NCI-H2029 (cell line): ENCODE measurements at places on chromosomes 7 and 10.

DNA sequence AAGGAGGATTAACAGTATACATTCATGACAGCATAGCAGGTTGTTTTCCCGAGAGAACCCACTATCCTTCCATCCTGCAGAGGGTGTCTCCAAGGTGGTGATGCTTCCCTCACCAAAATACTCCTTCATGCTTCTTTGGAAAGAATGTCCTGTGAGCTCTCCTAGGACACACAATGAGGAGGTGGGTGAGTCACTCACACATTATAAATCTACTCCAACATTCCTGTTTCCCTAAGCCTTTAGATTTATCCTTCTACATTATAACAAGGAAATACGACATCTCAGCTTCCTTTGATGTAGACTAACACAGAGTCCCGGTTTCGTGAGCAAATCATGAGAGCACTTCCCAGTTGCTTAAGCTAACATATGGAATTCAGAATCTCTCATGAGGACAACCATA lies 689.7 kb upstream of the CELF2 start:
- no peak for DNase-seq

DNA sequence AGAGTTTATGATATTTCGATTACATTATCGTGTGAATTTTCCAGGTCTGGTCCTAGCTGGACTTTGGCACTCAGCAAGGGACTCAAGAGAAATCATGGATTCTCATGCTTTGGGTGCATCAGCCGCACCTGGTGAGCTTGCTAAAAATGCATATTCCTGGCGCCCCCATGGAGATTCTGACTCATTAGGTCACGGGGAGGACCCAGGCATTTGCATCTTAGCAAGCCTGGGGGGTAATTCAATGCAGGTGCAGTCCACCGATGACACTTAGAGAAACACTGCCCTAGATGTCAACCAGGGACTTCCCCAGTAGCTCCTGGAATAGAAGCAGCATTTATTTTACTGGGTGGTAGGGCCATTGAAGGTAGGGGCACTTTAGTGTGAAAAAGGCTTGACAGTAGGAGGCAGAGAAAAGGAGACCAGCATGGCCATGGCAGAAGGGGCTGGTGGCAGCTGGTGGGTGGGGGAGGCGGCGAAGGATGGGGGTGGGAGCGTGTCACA lies 29.9 kb upstream of the PDCD4 start:
- DNase-seq = no peak

- no peak for DNase-seq
Measured at GRCh38 chr10:96450529-96451207, 63.1 kb downstream of the TLL2 start.

- no peak for DNase-seq
Measured at GRCh38 chr10:100485366-100485765, 22.6 kb downstream of the WNT8B start.

GRCh38 chr10:122659126-122659525 lies 40.5 kb downstream of the C10orf120 start:
- DNase-seq = no peak

DNA sequence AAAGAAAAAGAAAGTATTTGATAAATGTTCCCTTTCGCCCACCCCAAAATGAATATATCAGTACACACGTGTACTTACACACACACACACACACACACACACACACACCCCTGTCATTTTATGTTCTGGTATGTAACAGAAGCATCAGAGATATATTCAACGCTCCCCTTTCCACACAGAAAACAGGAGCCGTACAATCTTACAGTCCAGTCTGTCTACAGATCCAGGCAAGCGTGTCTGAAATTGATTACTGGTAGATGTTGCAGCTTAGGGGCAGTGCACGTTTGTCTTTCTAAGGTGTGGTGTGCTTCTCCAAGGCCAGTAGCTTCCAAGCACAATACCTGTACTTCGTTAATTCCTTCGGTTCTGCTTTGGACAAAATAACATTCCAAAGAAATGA lies 143.7 kb upstream of the RNF32 start:
- no peak for DNase-seq

DNA sequence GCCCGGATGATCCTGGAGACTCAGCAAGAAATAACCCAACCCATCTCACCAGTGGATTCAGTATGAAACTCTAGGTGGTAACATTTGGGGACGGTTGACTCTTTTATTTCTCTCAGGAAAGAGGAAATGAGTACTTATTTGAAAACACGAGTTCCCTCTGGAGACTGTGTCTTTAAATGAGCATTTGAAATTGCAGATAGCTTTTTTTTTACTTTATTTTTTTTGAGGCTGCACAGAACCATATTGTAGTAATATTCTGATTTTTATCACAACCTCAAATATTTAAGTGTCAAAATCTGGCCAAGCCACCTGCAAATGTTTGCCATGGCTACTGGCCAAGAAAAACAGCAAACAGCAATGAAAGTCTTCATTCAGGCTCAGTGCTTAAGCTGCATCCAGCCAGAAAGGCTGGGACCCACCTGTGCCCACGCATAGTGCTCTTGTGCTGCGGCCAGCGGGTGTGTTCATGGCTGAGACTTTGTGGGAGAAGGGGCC lies 160.8 kb downstream of the CREB5 start:
- DNase-seq = peak; percentile 87

GRCh38 chr7:34081935-34082334 lies 176.6 kb downstream of the BMPER start:
- DNase-seq = no peak

DNA sequence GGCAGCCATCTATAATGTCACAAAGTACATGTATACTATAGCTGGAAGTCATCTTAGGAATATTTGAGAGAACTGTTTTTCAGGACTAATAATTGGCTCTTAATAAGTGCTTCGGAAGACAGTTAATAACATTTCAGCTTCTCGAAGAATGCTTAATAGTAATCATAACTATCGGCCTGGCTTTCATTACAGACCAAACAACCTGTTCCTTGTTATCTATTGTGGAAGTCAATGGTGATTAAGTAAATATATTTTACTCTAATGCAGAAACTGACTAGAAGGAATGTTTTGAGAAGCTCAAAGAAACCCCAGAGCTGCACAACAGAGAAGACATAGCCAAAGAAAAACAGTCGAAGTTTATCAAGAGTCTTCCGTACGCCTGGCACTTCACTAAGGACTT lies 106.8 kb upstream of the FAM133B start:
- no peak for DNase-seq
